NCI-H69 (cell line): ENCODE measurements at places on chromosomes 12 and 14.

GRCh38 chr12:128643155-128643554 is 180.6 kb downstream of the SLC15A4 start:
- DNase-seq = no peak

DNA sequence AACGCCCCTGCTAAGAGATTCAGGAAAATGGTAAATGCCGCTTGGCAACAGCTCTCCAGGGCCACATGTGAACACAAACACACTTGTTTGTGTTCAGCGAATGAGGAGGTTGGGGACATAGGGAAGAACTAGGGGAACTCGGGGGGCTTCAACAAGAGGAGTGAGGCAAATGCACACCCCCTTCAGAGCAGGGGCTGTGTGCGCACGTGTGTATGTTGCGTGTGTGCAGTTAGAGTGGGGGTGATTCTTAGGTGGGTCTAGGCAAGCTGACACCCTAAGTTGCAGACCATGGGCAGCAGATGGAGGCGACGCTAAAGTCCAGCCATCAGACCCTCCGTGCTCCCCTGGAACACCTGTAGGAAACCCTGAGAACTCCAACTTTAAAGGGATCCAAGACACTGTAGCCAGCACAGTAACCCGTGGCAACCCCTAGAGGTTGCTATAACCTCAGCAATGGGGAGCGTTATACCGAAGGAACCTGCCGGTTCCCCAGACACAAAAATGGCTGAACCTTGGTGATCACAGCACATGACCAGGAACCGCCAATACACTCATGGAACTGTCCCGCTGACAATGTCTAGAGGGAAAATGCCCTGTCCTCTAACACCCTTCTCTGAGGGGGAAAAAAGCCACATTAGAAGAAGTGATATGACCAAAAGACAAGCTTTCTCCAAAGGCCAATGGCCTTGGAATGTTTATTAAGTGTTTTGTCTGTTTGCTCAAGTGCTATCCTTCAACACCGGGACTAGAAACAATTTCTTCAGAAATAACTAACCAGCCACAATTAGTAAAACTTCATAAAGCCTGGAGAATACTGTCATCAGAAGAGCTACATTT is 86.5 kb upstream of the CEP83 start:
- peak; percentile 66 for DNase-seq

- DNase-seq = no peak
These were observed 24.1 kb upstream of the PELI2 start for GRCh38 chr14:56094076-56094475.

DNA sequence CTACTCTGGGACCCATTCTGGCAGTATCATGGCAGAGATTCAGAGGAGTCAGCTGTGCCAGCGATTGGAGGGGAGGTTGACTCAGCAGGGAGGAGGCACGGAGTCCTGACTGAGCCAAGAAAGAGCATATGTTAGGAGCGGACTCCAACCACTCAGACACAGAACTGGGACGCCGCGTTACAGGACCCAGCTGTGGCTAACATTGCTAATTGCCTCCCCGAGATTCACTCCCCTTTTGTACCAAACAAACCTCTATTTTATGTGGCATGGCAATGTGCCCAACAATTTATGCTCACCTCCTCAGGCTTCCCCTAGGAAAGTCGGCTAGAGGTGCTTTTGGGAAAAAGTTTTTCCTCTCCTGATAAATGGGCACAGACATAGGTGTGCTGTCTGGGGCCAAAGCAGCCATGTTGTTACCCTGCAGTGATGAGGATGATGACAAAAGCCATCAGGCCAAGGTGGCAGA is 15.2 kb upstream of the CLIP1 start:
- DNase-seq = peak; percentile 98

GRCh38 chr14:97329701-97330100 is 532.5 kb downstream of the VRK1 start:
- peak; percentile 50 for DNase-seq

DNA sequence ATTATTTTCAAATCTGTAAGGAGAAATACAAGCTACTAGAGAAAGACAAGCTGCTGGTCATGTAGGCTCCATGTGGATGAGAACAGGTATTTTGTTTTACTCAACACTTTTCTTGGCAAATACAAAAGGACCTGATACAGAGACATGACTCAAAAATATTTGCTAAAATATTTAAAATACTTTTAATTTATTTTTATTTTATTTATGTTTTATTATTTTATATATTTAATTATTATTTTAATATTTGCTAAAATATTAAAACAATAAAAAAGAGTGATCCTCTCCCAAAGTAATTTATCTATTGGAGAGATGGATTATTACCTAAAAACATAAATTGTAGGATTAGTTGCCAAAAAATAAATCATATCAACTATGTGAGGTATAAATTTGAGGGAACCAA is 808.9 kb upstream of the SEL1L start:
- DNase-seq = no peak
